ENCODE measurements at places on chromosomes 4 and X.

- no peak for DNase-seq
These were observed 233.9 kb upstream of the CXXC4 start for GRCh38 chr4:104728380-104729122.

DNA sequence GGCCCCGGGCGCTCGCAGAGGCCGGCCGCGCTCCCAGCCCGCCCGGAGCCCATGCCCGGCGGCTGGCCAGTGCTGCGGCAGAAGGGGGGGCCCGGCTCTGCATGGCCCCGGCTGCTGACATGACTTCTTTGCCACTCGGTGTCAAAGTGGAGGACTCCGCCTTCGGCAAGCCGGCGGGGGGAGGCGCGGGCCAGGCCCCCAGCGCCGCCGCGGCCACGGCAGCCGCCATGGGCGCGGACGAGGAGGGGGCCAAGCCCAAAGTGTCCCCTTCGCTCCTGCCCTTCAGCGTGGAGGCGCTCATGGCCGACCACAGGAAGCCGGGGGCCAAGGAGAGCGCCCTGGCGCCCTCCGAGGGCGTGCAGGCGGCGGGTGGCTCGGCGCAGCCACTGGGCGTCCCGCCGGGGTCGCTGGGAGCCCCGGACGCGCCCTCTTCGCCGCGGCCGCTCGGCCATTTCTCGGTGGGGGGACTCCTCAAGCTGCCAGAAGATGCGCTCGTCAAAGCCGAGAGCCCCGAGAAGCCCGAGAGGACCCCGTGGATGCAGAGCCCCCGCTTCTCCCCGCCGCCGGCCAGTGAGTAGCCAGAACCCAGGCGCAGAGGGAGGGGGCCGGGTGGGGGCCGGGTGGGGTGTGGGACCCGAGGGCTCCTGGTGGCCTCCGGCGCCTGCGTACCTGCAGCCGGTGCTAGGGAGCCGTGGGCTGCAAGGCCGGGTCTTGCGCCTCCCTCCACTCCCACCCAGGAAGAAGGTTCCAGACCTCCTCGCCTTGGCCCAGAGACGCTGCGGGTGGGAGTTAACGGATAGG is 534 bp downstream of the MSX1 start:
- no peak for DNase-seq

DNA sequence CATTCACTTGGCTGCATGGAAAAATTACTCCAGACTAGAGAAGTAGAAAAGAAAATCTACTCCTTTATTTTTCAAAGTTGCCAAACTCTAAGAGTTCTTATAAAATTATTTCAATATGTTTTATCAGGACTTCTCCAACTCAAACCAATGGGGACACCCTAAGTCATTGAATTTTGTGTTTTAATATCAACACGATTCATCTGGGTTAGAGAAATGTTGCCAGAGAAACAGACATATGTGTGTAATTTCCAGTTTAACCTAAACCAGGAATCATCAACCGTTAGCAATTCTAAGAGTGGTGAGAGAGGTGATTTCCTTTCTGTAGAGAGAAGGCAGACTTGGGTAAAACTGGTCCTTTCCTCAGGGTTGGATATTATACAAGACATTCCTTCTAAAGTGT is 291.8 kb downstream of the LDB2 start:
- DNase-seq = no peak

GRCh38 chr4:38023347-38024205 is 63.4 kb downstream of the PTTG2 start:
- DNase-seq = no peak

- DNase-seq = no peak
These were observed 65.4 kb downstream of the GPR82 start for GRCh38 chrX:41789374-41789773.

GRCh38 chrX:110245011-110245410 is 72.9 kb downstream of the AMMECR1 start:
- no peak for DNase-seq

GRCh38 chrX:118212817-118213183 is 96.2 kb upstream of the KLHL13 start:
- no peak for DNase-seq

GRCh38 chr4:77493120-77493752 is 112.4 kb upstream of the CXCL13 start:
- no peak for DNase-seq

GRCh38 chrX:7503251-7503650 is 339.7 kb upstream of the VCX start:
- no peak for DNase-seq

DNA sequence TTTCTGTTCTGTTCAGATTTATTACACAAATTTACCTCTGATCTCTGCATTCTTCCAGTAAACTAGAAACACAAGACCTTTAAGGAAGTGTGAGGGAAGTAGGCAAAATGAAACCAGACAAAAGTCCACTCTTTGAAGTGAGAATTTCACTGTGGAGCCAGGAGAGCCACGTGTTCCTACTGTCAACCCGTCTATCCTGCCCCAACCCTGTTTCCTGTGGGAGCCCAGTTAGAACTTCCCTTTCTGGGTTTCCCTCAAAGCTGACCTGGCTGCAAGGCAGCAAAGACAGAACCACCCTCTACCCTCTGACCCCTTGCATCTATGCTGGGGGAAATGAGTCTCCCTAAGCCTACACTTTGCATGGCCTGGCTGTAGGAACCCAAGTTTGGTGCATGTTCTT is 40.0 kb downstream of the TMEM144 start:
- no peak for DNase-seq

GRCh38 chr4:76011018-76011670 is 3.8 kb upstream of the CXCL9 start:
- DNase-seq = peak; percentile 74

Measured in posterior vena cava (tissue), 2 donors.